ENCODE measurements at places on chromosomes 7 and 10. TPM values are rescaled to one million over a fixed set of nuclear protein-coding genes. Genes with fewer than 3 reads are reported as not detected.

DNA sequence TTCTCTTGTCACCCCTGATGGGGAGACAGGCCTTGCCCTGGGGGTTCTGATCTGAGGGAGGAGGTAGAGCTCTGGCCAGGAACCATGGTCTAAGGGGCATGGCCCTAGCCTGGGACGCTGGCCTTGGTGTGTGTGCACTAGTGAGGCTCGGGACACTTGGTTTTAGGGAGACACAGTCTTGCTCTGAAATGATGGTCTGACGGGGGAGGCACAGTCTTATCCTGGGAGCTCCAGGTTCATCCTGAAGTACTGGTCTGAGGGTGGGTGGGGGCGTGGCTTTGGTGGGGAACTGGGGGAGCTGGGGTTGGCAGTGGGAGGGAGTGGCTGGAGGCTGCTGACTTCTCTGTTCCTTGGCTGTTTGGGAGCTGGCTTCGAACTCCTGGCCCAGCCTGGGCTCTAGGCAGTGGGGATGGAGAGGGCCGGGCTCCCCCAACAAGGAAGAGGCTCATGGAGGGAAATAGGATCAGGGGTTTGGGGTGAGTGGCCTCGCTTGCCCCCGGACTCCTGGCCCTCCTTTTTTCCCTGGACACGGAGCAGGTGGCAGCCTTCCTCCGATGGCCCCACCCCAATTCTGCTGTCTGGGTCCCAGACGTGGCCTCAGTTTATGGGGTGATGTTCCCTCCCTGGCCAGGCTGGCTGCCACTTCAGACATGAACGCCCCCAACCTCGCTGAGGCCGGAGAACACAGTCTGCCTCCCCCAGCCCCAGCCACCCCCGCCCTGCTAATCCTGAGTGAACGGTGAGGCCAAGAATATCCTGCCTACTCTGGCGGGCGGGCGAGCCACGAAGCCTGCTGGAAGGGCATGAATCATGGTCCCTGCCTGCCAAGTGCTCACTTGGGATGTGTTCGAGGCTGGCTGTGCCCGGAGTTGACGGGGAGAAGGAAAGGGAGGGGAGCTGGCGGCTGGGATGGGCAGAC is 43.5 kb downstream of the TMEM270 start:
- DNase-seq: no peak

- DNase-seq: no peak
These were observed 173.6 kb downstream of the PTPRN2 start for GRCh38 chr7:158414002-158414401.

GRCh38 chr10:113590581-113590980 is 37.7 kb downstream of the HABP2 start:
- no peak for DNase-seq

DNA sequence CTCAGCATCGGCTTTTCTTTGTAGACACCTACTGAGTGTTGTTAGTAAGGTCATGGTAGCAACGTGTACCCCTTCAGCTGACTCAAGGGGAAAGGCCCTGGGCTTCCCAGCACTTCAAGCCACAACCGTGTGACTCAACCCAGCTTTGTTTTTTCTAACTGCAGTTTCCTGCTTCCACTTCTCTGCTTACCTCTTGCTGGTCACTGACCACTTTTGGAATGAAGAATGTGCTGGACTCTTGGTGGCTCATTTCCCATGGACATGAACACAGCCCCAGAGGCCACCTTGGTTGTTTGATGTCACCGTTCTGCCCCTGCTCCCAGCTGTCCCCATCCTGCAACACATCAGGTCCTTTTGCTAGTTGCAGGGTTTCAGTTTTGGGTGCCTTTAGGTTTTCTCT is 69.5 kb upstream of the ZNF438 start:
- DNase-seq: no peak

- no peak for DNase-seq
These were observed 884 bp upstream of the SAP25 start for GRCh38 chr7:100574362-100575205.

The GNGT1 gene
- not detected for total RNA-seq

The FGFR2 gene
- total RNA-seq: 31.8 TPM

- no peak for DNase-seq
These were observed 119.0 kb downstream of the LMBR1 start for GRCh38 chr7:156773966-156774365.

The ITGA8 gene
- 2.0 TPM for total RNA-seq

DNA sequence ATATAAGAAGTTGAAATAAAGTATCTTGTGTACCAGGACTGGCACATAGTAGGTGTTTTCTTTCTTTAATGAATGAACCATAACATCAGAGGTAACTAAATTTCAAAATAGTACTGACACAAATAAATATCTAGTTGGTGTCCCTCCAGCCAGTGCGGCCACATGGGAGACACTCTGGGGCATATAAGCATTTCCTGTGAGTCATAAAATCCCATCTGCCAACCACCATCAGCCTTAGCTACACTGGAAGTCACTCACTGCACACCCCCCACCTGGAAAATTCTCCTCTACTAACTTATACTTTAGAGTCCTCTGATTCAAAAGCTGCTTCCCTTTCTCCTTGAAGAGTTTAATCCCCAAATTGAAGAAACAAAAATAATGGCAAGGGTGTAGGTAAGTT is 32.5 kb downstream of the DYDC1 start:
- no peak for DNase-seq

- no peak for DNase-seq
These were observed 144.1 kb downstream of the DLG5 start for GRCh38 chr10:77782328-77783061.

GRCh38 chr10:106551501-106552062 is 612.9 kb downstream of the SORCS1 start:
- no peak for DNase-seq

- no peak for DNase-seq
These were observed 31.9 kb upstream of the OPTN start for GRCh38 chr10:13068071-13068470.

The CHPF2 gene
- total RNA-seq: 24.5 TPM

DNA sequence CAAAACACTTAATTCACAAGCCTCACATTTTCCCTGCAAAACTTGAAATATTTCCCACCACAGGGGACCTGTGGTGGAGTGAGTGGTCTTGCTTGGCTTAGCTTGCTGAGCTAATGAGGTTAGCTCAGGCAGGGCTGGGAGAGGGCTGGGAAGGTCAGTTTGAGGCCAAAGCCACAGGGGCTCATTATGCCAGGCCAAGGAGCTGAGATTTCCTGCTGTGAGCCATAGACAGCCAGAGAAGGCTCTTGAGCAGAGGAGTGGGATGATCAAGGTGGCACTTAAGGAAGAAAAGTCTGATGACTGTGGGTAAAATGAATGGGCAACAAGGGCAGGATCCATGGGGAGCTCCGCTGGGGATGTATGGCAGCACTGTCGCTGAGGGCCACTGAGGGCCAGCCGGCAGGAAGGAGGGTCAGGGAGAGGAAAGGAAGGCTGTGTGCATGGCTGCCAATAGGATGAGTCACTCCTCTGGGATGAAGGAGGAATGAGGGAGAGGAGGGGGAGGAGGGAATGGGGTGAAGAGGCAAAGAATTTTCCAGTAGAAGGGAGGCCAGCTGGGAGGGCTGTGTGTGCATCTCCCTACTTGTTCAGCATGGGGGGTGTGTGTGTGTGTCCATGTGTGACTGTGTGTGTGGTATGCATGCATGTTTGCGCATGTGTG is 18.7 kb upstream of the ZNF488 start:
- peak; percentile 47 for DNase-seq

GRCh38 chr7:128891110-128891941 is 19.2 kb downstream of the KCP start:
- DNase-seq: no peak

DNA sequence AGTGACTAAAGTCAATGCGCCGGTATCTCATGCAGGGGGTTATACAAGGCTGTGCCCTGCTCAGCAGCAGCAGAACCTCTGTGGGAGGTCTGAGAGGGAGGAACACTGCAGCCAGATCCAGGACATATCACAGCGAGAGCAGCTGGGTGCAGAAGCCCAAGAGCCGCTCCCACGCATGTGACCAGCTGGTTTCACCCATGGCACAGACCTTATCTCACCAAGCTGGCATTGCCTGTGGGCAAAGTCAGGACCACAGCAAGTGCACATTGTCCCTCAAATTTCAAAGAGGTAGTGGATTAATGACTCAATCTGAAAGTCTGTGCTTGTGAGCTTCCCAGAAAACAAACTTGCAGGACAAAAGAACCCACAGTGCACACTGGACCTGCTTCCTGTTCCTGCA is 31.6 kb upstream of the AKR1C1 start:
- no peak for DNase-seq

DNA sequence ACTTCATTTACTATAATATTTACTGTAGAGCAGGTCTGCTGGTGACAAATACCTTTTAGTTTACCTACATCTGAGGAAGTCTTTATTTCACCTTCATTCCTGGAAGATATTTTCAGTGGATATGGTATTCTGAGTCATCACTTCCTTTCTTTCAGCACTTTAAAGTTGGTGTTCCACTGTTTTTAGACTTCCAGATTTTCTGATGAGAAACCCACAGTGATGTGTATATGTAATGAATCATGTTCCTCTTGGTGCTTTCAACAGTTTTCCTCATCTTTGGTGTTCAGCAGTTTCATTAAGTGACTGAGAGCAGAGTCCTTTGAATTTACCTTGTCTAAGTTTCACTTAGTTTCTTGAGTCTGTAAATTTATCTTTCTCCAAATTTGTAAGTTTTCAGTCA is 36.4 kb downstream of the COPG2 start:
- no peak for DNase-seq

DNA sequence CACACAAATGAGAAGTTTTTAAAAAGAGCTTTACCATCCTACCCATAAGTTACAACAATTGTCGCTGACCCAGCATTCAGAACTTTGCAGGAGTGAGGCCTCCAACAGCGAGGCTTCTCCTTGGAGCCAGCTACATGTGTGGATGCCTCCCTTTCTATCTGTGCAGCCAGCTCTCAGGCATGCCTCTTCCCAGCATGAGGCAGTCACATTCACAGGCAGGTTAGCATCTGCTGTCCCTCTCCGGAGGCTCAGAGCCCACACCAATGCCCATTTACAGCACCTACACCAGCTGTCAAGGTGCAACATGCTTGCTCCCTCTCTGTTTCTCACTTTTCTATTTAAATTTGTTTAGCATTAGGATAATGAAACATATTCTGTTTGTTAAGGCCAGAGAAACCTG is 278.7 kb upstream of the PODXL start:
- no peak for DNase-seq

The CPA1 gene
- total RNA-seq: not detected

The MMP21 gene
- 0.59 TPM for total RNA-seq

DNA sequence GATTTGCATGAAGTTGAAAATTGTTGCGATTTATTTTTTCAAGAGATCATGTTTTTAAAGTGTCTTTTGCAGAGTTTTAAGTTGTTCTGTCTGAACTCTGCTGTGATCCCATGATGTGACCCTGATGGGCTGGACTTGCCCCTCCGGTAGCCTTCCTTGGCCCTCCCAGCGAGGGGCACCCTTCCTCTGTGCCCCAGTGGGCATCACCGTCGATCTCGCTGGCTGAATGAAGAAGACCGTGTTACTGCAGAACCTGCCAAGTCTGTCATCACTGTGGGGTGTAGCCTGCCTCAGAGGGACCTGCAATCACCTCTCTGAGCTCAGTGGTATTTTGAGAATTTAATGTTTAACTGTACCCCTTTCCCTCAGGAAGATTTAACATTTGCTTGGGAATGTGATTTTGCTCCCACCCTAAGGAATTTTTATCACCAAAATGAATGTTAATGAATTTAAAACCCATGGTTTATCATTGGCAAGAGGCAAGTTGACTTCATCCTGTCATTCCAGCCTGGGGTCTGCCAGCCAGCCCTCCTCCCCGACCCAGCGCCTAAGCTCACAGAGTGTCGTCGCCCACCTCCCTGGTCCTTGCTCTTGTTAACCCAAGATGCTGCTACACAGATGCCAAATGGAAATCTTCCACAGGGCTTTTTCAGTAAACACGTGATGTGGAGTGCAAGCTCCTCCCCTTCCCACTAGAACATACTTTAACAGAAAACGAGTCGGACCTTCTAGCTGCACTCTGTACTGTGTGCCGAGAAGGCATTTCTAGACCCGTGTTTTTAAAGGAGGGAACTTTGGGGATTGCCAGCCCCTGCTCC is 115.4 kb downstream of the NT5C2 start:
- no peak for DNase-seq

DNA sequence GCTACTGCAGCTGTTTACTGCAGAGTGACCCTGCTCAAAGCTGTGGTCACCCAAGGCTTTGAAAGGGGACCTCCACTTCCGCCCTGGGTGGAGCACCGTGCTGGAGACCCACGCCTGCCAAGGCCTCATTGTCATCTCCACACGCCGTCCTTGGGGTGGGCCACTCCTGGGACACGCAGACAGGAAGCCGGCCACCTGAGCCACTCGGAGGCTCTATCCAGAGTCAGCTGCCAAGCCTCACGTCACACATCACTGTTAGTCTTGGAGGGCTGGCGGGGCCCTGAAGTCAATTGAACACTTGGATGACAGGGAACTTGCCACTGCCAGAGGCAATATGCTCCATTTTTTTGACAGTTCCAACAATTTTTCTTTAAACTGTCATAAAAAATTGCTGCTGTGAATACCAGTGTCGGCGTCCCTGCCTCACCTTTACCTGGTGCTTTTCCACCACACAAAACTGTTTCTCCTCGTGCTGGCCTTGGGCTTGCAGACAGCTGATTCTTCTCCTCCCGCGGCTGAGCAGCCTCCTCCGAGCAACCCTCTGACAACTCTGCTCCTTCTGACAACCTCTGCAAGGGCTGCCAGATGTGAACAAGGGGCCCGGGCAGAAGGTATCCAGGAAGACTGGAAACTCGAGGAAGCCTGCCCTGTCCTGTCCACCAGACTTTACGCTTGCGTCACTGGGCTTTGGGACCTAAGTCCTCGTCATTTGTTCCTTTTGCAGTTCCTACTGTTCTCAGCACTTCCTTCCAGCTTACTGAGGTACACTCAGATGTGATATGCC is 81.9 kb downstream of the EGFR start:
- DNase-seq: no peak

DNA sequence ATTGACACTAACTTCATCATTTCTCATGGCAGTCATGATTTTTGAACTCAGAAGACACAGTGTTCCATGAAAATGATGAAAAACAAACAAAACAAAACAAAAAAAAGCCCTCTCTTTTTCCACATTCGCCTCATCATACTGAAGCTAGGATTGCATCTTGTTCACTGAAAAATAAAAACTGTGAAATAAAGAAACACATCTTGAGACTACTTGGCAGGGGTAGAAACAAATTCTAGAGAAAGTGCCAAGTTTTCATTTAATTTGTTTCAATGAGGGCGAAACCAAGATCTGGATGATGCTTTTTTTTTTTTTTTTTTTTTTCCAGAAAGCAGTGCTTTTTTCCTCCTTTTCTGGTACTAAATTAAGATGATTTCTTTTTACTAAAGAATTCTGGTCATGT is 350.4 kb upstream of the ETV1 start:
- no peak for DNase-seq

The NKX6-2 gene
- not detected for total RNA-seq

The CHST3 gene
- total RNA-seq: 34.5 TPM

GRCh38 chr10:103884681-103885139 is 29.3 kb upstream of the SH3PXD2A start:
- no peak for DNase-seq

DNA sequence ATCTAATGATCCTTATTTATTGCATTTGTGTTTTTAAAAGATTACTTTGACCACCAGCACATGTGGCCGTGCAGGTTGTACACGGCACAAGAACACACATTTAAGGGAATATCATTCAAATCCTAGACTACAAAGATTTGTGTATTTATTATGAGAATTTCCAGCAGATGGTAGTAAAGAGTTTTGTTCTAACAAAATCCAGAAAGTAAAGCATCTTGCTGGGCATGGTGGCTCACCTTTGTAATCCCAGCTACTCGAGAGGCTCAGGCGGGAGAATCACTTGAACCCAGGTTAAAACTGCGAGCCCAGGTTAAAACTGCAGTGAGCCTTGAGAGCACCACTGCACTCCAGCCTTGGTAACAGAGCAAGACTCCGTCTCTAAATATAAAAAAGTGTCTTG is 31.5 kb downstream of the MACROH2A2 start:
- no peak for DNase-seq

The SRGN gene
- total RNA-seq: 97.2 TPM

GRCh38 chr10:76124280-76124679 is 692.9 kb downstream of the LRMDA start:
- no peak for DNase-seq

Measured in breast epithelium (tissue), 4 donors.